ENCODE measurements at places on chromosomes 3 and 15. TPM values are rescaled to one million over a fixed set of nuclear protein-coding genes. Genes with fewer than 3 reads are reported as not detected.

TMCO5A gene
- total RNA-seq = not detected

IMPG2 gene
- 0.25 TPM for total RNA-seq

SLC22A13 gene
- not detected for total RNA-seq

NOX5 gene
- 0.74 TPM for total RNA-seq

CIDEC gene
- total RNA-seq = 51.3 TPM

DNA sequence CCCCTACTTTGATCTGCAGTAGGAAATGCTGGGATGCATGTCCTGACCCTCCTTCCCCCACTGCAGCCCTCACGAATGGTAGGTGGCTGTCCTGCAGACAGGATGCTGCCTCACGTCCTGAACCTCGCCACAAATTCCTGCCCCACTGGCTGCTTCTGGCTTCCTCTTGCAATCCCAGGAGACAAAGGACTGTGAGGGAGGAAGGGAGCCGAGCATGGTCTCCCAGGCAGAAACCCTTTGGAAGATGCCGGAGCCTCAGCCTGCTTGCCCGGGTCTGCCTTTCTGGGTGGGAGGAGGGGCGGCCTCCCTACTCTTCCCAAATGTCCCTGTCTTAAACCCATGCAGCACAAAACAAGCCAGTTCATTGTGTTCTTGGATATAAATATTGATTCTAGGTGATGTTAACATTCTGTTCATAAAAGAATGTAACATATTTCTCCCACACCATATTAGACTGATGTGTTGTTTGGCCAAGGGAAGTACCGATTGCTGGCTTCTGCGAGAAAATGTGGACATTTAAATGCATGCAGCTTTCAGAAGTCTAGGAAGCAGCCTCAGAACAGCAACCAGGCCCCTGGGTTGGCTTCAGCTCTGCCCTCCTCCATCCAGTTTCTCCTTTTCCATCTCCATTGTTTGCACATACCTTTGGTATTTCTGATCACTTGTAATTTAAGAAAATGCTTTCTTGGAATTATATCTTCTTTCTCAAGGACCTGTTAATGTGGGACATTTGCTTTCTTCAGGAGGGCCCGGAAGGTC, 75.3 kb downstream of the HMG20A start:
- no peak for DNase-seq

- no peak for DNase-seq
Observed at GRCh38 chr15:71153823-71154524, 38.7 kb downstream of the THSD4 start.

- peak; percentile 82 for DNase-seq
Observed at GRCh38 chr15:81279621-81280485, 44.1 kb downstream of the STARD5 start.

GRCh38 chr3:40452562-40452875, 4.6 kb upstream of the RPL14 start:
- DNase-seq = no peak

DNA sequence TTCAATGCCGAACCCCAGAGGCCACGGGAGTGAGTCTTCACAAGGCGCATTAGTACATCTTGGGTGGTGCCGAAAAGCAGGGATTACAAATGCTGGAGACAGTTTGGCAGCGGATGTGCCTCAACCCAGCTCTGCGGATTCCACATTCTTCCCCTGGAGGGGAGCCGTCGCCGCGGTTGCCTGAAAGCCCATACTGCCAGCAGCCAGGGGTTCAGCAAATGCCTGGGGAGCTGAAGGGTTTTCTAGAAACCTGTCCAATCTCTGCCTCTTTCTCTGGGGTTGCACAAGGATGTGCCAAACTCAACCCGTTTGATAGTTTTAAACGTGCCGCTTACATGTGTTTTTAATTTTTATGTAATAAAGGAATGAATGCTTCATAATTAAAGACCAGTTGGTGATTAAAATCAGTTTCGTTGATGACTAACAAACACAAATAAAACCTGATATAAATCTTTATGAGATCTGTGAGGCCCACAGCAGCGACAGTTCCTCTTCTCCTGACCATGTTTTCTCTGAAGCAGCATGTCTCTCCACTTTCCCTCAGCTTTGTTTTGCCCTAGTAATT, 74.6 kb upstream of the LEKR1 start:
- DNase-seq = no peak

DNA sequence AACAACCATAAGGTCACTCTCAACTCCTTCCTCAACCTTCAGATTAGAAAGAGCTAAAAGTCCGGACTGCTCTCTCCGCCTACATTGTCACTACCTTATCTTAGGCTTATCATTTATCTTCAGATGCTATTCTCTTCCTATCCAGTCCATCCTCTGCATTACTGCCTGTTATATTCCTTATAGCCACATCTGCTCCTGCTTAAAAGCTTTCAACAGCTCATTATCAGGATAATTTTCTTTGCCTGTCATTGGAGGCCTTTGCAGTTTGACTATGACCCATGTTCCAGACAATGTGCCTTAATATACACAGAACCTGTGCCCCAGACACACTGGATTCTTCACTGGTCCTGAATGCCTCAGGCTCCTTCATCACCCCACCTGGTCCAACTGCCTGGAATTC, 184.1 kb upstream of the SETMAR start:
- no peak for DNase-seq

DNA sequence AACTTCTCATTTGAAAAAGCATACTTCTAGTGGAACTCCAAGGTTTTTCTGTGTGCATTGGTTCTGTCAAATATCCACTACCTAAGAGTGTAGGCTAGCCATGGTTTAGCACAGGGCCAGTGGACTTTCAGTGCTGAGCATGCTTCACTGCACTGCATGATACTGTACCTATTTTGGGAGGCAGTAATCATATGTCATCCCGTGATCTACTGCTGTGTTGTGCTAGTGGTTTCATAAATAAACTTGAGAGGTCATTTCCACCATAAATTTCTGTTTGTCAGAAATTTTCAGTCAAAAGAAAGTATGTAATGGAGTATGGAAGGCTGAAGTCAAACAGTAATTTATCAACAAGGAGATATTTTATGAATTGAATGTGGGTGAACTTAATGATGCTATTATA, 203.6 kb downstream of the ROBO1 start:
- no peak for DNase-seq

DNA sequence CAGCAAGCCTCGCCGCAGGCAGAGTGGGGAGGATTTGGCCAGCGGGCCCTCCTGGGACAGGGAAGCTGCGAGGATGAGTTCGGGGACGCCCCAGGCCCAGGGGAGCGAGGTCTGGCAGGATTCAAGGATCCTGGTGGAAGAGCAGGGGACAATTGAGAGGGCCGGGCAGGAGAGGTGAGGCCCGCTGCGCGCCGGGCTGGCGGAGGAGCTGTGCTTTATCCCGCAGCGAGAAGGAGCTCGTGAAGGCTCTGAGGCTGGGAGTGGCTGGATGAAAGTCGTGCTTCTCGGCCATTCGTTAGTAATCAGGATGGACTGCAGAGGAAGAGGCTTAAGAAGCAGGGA, 3.6 kb downstream of the SLC51A start:
- DNase-seq = no peak

GRCh38 chr15:61138156-61138555, 90.9 kb downstream of the RORA start:
- no peak for DNase-seq

- DNase-seq = no peak
Observed at GRCh38 chr15:31177951-31178350, 76.4 kb upstream of the TRPM1 start.

- no peak for DNase-seq
Observed at GRCh38 chr3:82685761-82686160, 924.3 kb upstream of the GBE1 start.

GRCh38 chr15:33278816-33279612, 31.8 kb upstream of the RYR3 start:
- DNase-seq = no peak
